ENCODE measurements at places on chromosomes 2 and 18. TPM values are rescaled to one million over a fixed set of nuclear protein-coding genes. Genes with fewer than 3 reads are reported as not detected.

The SLC4A3 gene
- polyA plus RNA-seq, result 3.0 TPM

The EFHD1 gene
- 135 TPM for polyA plus RNA-seq

The MYOM1 gene
- 15.8 TPM for polyA plus RNA-seq

The AGAP1 gene
- 8.6 TPM for polyA plus RNA-seq
